Right forelimb (tissue), 1 donor: ENCODE measurements at places on chromosomes 12 and 14.

DNA sequence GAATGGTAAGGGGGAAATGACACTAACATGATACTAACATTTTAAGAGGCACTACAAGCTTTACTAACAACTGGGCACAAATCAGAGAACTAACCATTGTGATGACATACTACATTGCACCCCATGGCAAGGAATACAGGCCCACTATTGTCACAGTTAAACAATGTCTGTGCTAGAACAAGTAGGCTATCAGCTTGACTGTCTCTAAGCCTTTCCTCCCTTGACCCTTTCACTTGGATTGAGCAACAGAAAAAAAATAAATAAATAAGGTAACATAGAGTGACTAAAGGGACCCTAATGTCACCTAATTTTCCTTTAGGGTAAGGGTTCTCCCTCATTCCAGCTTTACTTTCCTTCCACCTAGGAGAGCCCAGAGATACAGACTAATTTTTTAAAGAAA lies 4.4 kb downstream of the SLC38A2 start:
- no peak for DNase-seq

DNA sequence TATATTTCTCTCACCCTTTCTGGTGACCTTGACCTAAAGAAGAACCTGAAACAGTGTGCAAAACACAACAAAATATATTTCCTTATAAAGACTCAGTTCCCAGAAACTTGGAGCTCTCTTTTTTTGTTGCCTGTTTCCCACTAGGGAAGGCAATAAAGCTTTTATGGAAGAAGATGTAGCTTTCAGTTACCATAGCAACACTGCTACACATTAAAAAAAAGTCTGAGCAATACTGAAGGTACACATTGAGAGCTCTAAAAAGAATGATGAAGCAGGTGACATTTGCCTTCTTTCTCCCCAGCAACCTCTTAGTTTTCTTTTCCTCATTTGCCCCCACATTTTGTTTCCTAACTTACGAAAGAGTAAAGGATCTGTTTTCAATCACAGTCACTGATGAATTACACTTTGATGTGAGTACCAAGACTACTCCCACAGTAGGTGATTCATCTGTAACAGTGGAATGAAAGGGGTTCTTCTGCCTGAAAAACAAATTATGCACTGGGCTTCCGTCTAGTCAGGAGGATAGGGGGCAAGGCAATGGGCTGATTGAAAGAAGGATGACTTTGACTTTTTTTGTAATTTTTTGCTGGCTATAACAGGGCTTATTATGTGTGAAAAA lies 1.1 kb upstream of the CATSPERB start:
- DNase-seq: no peak

DNA sequence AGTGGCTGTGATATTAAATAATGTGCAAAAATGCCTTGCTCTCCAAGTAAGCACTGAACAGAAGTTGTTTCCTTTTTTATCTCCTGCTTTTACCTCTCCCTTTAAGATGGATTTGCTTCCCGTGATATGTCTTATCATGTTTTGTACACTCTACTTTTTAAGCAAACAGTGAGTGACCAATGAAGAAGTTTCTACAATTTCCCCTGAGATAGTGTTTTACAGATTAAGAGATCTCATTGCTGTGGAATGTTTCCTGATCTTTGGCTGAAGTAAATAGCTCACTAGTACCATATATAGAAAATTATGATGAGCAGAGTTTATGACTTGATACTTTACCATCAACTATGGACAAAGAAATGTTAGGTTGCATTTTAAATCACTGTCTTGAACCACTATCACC lies 184.8 kb upstream of the PDE3A start:
- DNase-seq: no peak

GRCh38 chr12:89665556-89665955 lies 43.1 kb downstream of the ATP2B1 start:
- no peak for DNase-seq

DNA sequence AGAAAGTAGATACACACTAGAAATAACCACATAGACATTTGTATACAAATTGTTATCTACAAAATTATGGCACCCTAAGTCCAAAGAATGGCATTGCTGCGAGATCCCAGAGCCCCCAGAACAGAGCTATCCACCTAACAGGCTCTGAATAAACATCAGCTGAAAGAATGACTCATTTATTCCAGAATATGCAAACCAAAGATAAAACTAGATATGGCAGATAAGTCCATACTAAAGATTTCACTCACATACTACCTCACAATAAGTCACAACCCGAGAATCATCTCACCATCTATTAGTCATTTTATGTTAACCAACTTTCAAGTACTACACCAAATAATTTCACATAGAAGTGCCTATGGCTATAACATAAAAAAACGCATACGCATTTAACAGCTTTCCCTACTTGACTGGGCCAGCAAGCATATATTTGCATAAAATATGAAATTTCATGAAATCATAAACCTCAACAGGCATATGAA lies 5.6 kb downstream of the CNIH1 start:
- DNase-seq: no peak

DNA sequence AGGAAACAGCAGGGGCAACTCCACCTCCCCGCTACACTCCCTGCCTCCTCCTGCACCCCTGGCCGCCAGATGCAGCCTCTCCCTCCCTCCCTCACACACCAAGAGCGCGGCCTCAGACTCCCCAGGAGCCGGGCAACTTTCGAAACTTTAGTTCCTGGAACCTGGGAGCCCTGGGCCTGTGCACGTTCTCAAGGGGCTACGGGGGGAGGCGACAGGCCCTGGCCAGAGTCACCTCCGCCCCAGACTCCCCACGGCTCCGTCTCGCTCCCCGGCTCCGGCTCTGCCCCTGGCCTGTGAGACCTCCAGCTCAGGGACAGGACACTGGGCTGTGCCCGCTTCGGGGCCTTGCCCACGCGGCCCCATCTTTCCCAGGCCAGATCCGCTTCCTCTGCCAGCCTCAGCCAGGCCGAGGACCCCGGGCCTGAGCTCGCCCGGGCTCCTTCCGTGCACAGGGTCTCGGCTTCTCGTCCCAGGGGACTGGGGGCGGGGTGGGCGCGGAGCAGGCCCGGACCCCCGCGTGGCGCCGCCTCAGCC lies 5.5 kb downstream of the AMN start:
- DNase-seq: no peak

DNA sequence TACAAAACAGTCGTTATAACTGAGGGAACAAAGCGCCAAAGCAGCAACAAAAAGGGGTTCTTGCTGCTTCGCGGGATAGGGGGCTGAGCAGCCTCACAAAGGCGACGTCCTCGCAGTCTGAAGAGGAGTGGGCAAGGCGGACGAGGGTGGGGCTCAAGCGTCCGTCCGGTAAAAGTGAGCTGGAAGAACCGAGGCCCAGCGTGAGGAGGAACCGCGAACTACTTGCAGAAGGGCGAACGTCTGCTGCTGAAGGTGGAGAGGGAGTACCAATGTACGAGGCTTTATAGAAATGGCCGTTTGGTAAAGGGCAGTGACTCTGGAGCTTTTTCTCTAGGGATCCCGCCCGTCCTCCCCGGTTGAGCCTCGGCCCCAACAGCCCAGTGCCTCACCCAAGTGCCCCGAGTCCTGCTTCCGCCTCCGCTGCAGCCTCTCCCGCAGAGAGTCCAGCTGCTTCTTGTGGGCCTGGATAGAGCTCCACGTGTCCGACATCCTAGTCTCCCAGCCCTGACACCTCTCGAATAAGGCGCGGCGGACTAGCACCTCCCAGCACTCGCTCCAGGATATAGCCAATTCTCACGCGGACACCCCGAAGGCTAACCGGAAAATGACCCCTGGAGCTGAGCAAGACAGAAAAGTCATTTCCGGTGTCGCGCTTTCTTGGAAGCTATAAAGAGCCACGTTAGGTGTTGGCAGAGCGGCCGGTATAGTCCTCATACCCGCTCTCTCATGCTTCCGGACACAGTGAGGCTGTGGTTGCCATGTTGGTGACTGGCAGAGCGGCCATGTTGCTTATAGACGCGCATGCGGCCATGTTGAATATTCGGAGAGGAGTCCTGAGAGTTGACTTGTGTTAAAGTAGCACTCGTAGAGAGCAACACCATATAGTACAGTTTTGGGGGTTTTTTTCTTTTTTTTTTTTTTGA lies at the start of gene METTL3:
Gene METTL3, minus strand, starts transcription at position 606 of the 923 bp plus-strand sequence. Its CDS starts 117 bp downstream, at position 489.
- DNase-seq: peak; percentile 97

DNA sequence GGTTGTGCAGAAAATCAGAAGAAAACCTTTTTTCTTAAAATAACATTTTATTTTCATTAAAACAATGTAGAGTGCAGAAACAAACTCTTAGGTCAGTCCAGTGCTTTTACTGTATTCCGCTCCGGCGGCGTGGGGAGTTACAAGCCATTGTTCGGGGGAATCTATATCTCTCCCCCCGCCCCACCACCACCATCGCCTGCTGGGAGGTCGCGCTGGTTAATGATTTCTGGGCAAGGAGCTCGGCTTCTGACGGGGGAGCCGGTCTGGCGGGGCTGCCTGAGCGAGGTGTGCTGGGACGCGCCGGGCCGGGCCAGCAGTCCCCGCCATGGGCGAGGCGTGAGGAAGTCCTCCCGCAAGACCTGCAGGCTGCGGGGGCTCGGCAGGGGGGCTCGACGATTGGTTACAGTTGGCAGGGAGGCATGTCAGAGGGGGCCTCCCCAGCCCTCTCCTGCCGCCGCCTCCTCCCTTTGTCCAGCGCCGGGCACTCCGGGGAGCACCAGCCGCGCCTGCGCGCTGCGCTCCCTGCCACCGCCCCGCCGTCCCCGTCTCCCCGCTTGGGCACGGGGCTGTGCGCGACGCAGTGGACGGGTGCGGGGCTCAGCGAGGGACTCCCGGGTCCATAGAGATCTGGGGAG lies 1.0 kb upstream of the DUSP6 start:
- peak; percentile 86 for DNase-seq

GRCh38 chr14:91904956-91905645 lies 37.8 kb upstream of the TC2N start:
- DNase-seq: no peak

DNA sequence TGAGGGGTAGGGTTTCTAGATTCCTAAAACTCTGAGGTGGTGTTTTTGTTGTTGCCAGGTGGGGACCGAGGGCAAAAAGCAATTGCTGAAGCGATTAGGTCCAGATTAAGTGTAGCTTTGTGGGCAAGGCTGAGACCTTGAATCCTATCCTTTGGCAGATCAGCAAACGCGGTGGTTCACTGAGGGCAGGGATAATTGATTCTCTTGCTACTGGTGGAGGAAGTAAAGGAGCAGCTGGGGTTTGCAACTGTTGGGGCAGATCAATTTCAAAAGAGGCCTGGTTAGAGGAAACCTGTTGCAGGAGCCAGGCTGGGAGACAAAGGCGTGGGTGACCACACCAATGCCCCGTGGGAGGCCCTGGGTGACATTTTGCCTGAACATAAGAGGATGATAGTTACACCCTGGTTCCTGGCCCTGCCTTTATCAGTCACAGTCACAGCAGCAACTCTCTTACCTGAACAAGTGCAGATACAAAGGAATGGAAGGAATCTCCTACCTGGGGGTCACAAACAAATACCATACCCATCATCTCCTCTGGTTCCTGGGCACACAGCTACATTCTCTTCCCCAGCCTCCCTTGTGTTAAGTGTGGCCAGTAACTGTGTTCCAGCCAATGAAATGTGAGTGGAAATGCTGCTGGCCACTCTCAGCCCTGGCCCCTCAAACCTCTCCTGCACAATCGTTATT lies 43.3 kb upstream of the RASSF3 start:
- DNase-seq: peak; percentile 36

DNA sequence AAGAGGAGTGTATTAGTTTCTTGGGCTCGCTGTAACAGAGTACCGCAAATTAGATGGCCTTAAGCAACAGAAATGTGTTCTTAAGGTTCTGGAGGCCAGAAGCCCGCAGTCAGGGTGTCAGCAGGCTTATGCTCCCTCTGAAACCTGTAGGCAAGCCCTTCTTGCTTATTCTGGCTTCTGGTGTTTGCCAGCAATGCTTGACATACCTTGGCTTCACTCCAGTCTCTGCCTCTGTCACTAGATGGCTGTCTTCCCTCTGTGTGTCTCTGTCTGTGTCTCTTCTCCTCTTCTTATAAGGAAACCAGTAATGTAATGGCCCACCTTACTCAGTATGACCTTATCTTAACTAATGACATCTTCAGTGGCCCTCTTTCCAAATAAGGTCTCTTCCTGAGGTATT lies 85.1 kb downstream of the DERA start:
- DNase-seq: no peak

- peak; percentile 80 for DNase-seq
Measured at GRCh38 chr12:113403435-113404415, at the start of gene SDS. Gene SDS (minus strand): TSS chr12:113403887. CDS start chr12:113399708, 4,179 bp downstream.

- no peak for DNase-seq
Measured at GRCh38 chr14:92965281-92965680, 42.3 kb downstream of the CHGA start.

- no peak for DNase-seq
Measured at GRCh38 chr14:95365401-95365800, 45.7 kb upstream of the CLMN start.

DNA sequence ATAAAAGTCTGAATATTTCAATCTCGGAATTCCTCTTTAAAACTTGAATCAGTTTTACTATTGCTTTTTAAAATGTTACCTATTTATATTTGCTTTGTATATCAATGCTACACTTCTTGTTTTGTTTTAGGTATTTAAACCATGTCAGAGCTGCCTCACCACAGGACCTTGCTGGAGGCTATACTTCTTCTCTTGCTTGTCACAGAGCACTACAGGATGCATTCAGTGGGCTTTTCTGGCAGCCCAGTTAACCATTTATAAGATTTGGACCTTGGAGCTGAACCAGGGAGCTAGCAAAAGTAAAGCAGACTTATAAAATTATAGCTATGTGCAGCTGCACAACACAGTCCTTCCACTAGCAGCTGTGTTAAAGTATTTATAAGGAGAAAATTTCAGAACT lies 12.8 kb downstream of the TRMT5 start:
- no peak for DNase-seq

DNA sequence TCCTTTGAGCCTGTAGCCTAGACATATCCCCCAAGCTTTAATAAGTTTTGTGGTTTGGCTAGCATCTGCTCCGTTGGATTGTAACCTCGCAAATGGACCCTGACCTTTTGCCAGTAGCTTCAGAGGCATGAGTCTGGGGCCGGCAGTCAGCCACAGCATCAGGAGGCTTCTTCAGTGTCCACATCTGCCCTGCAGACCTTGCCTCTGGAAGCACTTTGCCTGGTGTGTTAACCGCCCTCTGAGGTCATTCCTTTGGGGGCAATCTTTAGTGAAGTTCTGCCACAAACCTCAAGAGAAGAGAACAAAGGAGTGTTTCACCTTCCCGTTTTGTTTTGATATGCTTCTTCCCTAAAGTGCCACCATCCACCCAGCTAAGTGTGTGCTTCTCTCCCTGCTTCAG lies 71.4 kb downstream of the GNS start:
- no peak for DNase-seq
